MCF 10A (cell line): ENCODE measurements at places on chromosomes 16 and 17.

DNA sequence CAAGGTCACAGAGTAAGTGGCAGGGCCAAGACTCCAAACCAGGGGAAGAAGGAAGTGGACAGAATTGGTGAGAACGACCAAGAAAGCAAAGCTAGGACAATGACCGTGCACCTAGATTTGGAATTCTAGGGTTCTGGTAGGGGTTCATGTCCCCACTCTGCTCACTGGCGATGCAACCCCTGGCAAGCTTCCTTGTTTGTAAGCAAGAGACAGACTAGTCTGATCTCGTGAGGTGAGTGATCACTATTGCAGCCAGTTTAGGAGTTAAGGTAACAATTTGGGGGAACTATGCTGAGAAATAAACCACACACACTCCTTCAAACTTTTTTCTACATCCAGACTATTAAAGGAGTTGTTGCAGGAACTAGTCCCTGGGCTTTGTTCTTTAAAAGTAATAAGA is 48.1 kb downstream of the XPO6 start:
- no peak for DNase-seq
- peaks cover 12% of the 10 kb centered on the region for H3K4me1 ChIP-seq
- H3K27ac ChIP-seq, result peak overlapping the region; percentile 55
- H3K36me3 ChIP-seq, result peaks cover 71% of the 10 kb centered on the region
- H3K27me3 ChIP-seq, result no peaks in the 10 kb centered on the region

- peaks cover 30% of the 10 kb centered on the region for H3K36me3 ChIP-seq
- no peak overlapping the region for H3K27ac ChIP-seq
- no peaks in the 10 kb centered on the region for H3K27me3 ChIP-seq
- no peaks in the 10 kb centered on the region for H3K4me1 ChIP-seq
- H3K4me3 ChIP-seq, result no peak overlapping the region
Measured at GRCh38 chr16:88737298-88738150, 31.2 kb downstream of the CTU2 start.

DNA sequence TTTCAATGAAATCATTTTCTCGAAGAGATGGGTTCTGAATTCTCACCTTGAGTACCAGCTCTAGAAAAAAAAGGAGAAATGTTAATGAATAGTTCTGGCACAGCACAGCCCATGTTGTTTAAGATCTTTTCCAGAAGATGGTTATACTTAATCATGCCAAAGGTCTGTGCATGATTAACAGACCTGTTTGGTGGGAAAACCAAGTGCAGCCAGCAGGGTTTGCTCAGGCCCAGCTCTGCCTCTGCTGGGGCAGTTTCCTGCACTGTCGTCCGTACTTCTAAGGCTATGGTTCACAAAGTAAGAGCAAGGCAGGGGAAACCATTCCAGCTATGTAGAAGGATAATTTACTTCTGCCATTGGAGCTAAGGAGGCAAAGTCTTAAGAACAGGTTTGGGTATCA is 10.7 kb downstream of the ANKRD40 start:
- peaks cover 70% of the 10 kb centered on the region for H3K36me3 ChIP-seq
- peaks cover 35% of the 10 kb centered on the region for H3K4me1 ChIP-seq
- no peaks in the 10 kb centered on the region for H3K27me3 ChIP-seq

GRCh38 chr16:51577621-51578303 is 426.7 kb upstream of the SALL1 start:
- H3K27ac ChIP-seq, result no peak overlapping the region
- H3K4me1 ChIP-seq, result peaks cover 7% of the 10 kb centered on the region
- no peaks in the 10 kb centered on the region for H3K36me3 ChIP-seq
- DNase-seq, result peak; percentile 98
- no peaks in the 10 kb centered on the region for H3K27me3 ChIP-seq

GRCh38 chr17:44360144-44360533 is 3.5 kb downstream of the FAM171A2 start:
- H3K4me3 ChIP-seq, result no peak overlapping the region
- no peak for DNase-seq
- no peaks in the 10 kb centered on the region for H3K4me1 ChIP-seq
- peaks cover 5% of the 10 kb centered on the region for H3K27me3 ChIP-seq
- peaks cover 5% of the 10 kb centered on the region for H3K36me3 ChIP-seq

GRCh38 chr16:69600202-69600601 is 34.4 kb downstream of the NFAT5 start:
- no peak for DNase-seq
- peaks cover 36% of the 10 kb centered on the region for H3K4me1 ChIP-seq
- H3K27ac ChIP-seq, result peak overlapping the region; percentile 20
- no peaks in the 10 kb centered on the region for H3K27me3 ChIP-seq
- H3K36me3 ChIP-seq, result peaks cover 26% of the 10 kb centered on the region

- peaks cover 8% of the 10 kb centered on the region for H3K27me3 ChIP-seq
- no peak overlapping the region for H3K27ac ChIP-seq
- no peak for DNase-seq
- peaks cover 4% of the 10 kb centered on the region for H3K36me3 ChIP-seq
Measured at GRCh38 chr16:11233727-11234376, 22.2 kb downstream of the SOCS1 start.

- H3K27me3 ChIP-seq, result peaks cover 17% of the 10 kb centered on the region
- no peaks in the 10 kb centered on the region for H3K36me3 ChIP-seq
- H3K4me1 ChIP-seq, result no peaks in the 10 kb centered on the region
- no peak for DNase-seq
- H3K4me3 ChIP-seq, result no peak overlapping the region
- H3K27ac ChIP-seq, result no peak overlapping the region
Measured at GRCh38 chr17:36195434-36196130, 976 bp downstream of the CCL3L1 start.

DNA sequence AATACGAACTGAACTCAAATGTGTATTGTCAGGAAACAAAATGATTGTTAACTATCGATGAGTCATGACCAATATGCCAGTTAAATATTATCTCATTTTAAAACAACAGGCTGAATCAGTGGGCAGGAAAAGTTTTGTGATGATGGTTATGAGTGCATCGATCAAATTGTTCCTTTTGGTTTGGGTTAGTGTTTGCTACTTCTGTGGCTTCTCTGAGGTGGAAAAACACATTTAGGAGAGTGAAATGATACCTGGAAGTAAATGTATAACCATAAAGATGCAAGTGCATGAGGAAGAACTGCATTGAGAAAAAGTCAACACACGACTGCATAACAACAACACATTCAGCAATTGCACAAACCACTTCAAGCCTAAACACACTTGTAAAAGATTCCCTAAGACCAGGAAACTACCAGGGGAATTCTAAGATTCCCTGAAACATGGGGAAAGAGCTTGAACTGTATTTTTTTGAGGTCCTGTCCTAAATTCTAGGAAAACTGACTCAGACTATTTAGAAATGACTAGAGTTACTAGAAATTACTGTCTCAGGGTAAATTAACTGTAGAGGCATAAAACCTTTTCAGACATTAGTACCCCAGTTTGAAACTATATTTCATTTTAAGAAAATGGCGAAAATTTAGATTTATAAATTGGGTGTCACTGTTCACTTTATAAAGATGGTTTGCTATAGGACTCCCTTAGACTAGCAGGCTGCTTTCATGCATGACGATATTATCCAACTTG is 44.8 kb downstream of the CDYL2 start:
- H3K27ac ChIP-seq, result no peak overlapping the region
- H3K36me3 ChIP-seq, result no peaks in the 10 kb centered on the region
- no peaks in the 10 kb centered on the region for H3K4me1 ChIP-seq

- H3K27ac ChIP-seq, result no peak overlapping the region
- H3K27me3 ChIP-seq, result peaks cover 32% of the 10 kb centered on the region
- no peaks in the 10 kb centered on the region for H3K4me1 ChIP-seq
- no peak overlapping the region for H3K4me3 ChIP-seq
- DNase-seq, result no peak
Measured at GRCh38 chr17:8820311-8821010, 21.3 kb upstream of the MFSD6L start.

DNA sequence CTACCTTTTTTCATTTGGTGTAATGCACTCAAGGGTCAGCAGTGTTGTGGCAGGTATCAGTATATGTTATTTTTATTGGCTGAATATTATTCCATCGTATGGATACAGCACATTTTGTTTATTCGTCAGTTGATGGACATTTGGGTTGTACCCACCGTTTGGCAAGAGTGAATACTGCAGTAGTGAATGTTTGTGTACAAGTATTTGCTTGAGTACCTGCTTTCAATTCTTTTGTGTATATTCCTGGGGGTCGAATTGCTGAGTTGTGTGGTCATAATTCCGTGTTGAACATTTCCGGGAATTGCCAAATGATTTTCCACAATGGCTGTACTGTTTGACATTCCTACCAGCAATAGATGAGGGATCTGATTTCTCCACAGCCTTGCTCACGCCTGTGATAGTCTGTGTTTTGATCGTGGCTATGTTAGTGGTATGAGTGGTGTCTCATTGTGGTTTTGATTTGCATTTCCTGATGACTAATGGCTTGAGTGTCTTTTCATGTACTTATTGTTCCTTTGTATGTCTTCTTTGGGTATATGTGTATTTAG is 108.4 kb downstream of the OR1D5 start:
- peaks cover 10% of the 10 kb centered on the region for H3K36me3 ChIP-seq
- no peaks in the 10 kb centered on the region for H3K27me3 ChIP-seq
- peaks cover 50% of the 10 kb centered on the region for H3K4me1 ChIP-seq
- DNase-seq, result peak; percentile 94
- peak overlapping the region; percentile 73 for H3K4me3 ChIP-seq

DNA sequence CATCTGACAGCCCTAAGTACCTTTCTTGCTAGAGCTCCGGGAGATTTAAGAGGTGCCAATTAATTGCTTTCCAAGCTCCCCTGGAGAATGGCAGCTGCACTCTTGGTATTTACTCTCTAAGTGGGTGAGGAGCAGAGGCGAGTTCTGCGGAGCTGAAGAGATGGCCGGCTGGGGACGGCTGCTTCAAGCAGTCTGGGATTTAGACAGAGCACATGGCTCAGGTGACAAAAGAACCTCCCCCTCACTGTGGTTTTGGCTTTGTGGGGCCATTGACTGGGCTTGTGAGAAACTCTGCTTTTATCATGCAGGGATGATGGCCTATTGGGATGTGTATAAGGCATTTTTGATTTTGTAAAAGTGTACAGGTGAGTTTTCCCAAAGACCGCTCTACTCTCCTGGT is 239.3 kb upstream of the EEF2KMT start:
- H3K36me3 ChIP-seq, result no peaks in the 10 kb centered on the region
- no peaks in the 10 kb centered on the region for H3K4me1 ChIP-seq
- H3K27ac ChIP-seq, result no peak overlapping the region
- no peaks in the 10 kb centered on the region for H3K27me3 ChIP-seq

- H3K4me3 ChIP-seq, result no peak overlapping the region
- H3K27ac ChIP-seq, result peak overlapping the region; percentile 49
- no peaks in the 10 kb centered on the region for H3K27me3 ChIP-seq
- H3K4me1 ChIP-seq, result peaks cover 26% of the 10 kb centered on the region
- peak; percentile 45 for DNase-seq
Measured at GRCh38 chr17:78374631-78375274, 3.7 kb upstream of the PGS1 start.

DNA sequence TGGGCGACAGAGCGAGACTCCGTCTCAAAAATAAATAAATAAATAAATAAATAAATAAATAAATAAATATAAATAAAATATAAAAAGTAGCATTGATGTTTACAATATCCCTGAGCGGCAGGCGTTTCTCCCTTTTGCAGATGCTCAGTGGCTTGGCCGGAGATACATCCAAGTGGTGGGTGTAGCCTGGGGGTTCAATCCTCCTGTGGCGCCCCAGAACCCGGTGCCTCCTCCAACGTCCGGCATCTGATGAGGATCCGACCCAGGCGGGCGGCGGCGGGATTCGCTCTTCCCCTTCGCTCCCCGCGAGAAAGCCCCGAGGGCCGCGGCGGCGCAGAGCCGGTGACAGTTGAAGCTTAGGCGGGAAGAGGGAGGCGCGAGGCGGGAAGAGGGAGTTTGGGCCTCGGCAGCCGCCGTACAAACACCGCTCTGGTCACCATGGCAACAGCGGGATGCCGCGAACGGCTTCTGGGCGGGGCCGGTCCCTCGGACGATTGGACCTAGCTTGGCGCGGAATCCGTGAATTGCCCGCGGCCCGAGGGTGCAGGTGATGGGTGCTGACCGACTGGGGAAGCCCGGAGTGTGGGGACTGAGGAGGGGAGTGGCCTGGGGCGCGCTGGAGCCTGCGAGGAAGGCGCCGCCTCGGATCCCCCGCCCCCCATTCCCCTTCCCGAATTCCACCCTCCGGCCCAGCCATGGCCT is 12.7 kb upstream of the ALDOA start:
- peak overlapping the region; percentile 77 for H3K4me3 ChIP-seq
- H3K27ac ChIP-seq, result peak overlapping the region; percentile 50
- H3K27me3 ChIP-seq, result no peaks in the 10 kb centered on the region

- peaks cover 5% of the 10 kb centered on the region for H3K36me3 ChIP-seq
- no peaks in the 10 kb centered on the region for H3K27me3 ChIP-seq
- no peaks in the 10 kb centered on the region for H3K4me1 ChIP-seq
- DNase-seq, result no peak
Measured at GRCh38 chr16:12480916-12481315, 322.8 kb downstream of the CPPED1 start.

DNA sequence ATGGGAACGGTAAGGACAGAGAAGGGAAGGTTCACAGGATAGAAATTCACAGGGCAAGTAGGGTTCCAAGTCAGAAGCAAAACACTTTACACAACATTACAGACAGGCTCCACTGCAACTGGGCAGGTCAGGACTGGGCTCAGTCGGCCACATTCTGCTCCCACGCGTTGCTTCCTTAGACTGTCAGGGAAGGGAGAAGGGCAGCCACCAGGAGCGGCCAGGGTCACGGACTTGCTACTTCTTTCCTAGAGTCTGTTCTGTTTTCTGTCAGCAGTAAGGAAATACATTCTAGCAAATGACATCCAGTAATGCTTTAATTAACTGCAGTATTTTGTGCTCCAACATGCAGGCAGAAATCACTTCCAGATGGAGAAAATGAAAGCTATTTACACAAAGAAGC is 160.3 kb upstream of the RPH3AL start:
- H3K36me3 ChIP-seq, result peaks cover 16% of the 10 kb centered on the region
- DNase-seq, result no peak

GRCh38 chr16:10744370-10745030 is 858 bp downstream of the NUBP1 start:
- DNase-seq, result no peak
- peak overlapping the region; percentile 95 for H3K4me3 ChIP-seq
- peaks cover 16% of the 10 kb centered on the region for H3K4me1 ChIP-seq
- peak overlapping the region; percentile 100 for H3K27ac ChIP-seq

DNA sequence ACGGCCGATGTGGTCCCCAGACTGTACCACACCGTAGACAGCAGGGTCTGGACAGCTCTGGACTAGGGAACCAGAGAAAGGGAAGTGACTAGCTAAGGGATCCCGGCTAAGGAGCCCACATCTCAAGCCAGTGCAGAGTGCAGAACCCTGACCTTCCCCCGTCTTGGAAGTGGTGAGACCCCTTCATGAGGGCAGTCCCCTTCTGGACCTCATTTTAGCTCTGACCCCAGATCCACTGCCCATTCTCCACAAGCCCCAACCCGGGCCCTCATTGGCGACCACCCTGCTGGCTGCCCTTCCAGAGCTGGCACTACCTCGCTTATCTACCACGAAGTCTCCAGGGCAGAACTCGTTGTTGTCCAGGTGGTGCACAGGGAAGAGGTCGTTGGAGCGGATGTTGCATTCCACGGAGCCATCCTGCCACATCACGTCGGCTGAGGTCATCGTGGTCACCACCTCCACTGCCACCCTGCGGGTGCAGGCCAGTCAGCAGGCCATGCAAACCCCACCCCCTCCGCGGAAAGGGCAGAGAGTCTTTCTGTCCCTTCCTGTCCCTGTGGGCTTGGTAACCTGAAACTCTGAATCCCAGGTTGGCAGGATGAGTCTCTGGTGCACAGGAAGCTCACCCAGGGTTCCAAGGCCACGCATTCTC is 14.2 kb downstream of the SPHK1 start:
- peaks cover 75% of the 10 kb centered on the region for H3K36me3 ChIP-seq
- H3K4me3 ChIP-seq, result no peak overlapping the region
- H3K27ac ChIP-seq, result no peak overlapping the region
